Omental fat pad (tissue), 4 donors: ENCODE measurements at places on chromosomes 12 and 14.

GRCh38 chr12:47758834-47759690 is at the start of gene RAPGEF3:
TSS of gene RAPGEF3 (minus strand) at chr12:47758880. CDS start at chr12:47758556, 324 bp downstream.
- DNase-seq: no peak

GRCh38 chr12:88866881-88867280 is 286.6 kb upstream of the KITLG start:
- DNase-seq: no peak

DNA sequence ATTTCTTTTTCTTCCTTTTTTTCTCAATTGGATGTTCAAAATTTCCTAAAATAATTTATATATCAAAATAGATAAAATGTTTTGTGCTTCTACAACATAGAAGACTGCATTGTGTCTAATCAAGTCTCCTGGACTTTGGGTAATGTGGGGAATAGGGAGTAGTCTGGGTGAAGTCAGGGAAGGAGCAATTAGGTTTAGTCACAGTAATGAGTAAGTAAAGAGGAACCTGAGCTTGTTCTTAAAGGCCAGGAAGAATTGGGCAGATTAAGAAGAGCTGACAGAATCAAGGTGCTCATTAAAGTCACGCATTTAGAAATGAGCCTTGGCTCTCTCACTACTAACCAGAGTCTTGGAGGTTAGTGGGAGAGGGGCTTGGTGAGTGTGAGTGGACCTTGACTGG is 233.3 kb upstream of the SSTR1 start:
- DNase-seq: no peak

DNA sequence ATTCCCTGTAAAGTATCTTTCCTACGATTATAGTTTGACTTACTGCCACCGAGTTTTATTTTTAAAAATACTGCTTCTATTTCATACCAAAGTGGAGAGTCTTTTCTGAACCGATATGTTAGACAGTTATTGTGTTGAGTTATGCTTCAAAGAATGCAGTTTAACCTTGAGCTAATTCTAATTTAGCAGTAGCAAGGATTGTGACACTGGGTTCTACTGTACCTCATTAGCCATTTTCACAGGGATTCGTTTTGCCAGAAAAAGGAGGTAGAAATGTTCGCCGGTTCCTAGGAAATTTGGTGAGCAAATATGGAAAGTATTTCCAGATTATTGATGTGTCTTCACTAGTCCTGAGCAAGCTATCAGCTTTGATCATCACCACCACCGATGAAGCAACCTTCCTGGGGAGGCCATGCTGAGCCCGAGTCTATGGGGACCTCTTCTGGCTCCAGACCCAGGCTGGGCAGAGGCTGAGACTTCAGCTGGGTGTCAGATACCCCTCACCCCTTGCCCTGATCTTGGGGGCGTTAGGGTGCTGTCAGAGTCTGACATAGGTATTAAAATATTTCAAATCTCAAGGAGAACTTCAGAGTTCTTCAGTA is 13.6 kb downstream of the GLRX5 start:
- DNase-seq: no peak

- DNase-seq: no peak
Observed at GRCh38 chr14:96686126-96686525, 111.1 kb upstream of the VRK1 start.

GRCh38 chr12:52687497-52688385 is 7.5 kb upstream of the KRT1 start:
- DNase-seq: no peak

GRCh38 chr12:95185854-95186253 is 31.4 kb downstream of the FGD6 start:
- no peak for DNase-seq

DNA sequence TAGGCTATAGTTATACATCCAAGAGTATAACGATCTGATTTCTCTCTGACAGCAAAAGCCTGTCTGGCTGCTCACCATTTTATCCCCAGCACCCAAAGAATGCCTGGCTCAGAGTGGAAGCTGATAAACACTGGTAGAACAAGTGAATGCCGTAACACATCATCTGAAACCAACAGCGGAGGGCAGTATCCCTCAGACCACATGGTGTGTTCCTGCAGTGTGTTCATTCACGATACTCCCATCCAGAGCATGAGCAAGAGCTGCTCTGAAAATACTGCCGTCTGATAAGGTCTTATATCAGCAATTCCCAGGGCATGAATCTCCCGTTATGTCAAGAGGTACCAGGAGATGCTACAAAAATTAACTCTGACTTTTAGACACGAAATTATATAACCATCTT is 95.9 kb downstream of the TTC7B start:
- no peak for DNase-seq

- no peak for DNase-seq
Observed at GRCh38 chr12:96241846-96242256, 47.7 kb downstream of the ELK3 start.

DNA sequence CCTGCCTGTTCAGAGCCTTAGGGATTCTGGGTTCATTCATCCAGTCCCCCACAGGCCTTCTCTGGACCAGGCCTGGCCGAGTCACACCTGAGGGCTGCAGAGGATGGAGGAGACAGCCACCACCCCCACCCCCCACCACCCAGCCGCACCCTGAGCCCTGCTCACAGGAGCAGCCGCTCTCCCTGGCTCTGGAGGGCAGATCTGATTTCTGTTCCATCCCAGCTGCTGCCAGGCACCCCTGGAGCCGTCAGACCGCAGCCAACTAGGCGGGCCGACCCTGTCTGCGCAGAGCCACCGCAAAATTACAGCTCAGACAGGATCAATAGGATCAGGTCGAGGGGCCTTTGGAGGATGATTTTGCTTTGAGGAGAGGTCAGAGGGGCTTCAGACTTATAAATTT is 154.6 kb upstream of the MYL2 start:
- no peak for DNase-seq

DNA sequence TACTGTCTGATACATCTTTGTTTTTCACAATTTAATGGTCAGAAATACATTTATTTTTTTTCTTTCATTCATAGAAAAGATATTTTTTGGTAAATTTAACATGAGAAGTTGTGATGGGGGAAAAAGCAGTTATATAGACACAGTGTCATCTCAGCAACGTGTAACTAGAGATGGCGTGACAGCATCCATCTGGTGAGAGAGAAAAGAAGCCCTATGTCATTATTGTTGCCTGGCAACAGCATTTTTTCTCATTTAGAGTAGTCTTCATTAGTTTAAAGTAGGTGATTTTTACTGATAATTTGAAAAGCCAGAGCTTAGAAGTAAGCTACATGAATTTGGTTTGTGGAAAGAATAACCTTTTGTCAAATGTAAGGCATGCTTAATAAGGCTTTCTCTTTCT is 128.6 kb downstream of the ACSS3 start:
- DNase-seq: no peak

DNA sequence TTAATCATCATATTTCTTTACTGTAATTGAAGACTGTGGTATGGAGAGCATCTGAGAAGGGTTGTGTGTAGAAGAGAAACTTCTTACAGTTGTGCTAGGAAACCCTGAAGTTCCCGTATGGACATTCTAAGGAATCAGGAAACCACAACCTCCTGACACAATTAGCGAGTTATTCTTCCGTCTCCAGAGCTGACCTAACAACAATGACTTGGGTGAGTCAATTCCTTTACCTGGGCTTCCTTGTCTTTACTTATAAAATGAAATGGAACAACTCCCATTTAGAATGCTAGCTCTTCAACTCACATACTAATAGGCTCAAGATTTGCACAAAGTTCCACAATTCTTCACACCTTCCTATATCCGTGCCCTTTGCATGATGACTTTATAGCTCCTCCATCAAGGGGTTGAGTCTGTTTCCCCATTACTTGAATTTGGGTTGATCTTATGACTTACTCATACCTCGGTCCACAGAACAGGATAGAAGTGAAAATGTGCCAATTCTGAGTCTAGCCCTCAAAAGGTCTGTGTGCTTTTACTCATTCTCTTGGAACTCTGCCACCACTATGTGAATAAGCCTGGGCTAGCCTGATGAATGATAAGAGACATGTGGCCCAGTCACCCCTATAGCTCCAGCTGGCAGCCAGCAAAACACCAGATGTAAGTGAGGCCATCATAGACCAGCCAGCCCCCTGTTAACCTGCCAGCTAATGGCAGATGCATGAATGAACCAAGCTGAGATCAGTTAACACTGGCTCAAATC is 459.4 kb downstream of the ETNK1 start:
- no peak for DNase-seq

DNA sequence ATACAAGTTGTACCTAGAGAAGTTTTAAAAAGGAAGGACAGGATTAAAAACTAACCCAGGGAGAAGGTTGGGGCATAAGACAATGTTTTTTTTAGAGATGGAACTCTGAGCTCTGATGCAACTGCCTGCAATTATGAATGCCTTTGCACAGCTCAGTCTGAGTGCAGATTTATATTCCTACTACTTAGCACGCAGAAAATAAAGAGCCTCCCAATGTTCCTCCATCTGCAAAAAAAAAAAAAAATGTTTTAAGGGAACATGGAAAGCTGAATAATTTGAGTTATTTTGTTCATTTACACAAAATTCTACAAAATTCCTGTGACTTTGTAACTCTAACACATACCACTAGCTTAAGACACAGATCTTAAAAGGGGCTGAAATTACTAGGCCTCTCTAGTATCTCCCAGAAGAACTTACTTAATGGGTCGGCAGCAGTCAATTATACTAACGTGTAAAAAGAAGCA is 15.7 kb downstream of the CLIP1 start:
- no peak for DNase-seq

DNA sequence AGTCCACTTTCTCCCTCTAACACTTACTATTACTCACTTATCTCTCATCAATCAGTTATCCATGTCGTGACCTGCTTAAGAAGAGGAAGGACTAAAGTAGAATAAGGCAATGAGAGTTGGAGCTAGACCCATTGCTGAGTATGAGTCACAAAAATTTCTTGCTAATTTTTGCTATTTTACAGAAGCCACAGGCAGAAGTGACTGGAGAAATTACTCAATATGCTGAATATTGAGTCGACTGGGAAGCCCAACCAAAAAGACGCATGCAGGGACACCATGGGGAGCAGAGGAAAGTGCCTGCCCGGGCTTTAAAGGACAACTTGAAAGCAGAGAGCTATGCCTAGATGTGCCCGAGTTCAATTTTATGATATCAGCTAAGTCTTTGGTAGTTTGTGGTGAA is 115.4 kb upstream of the FOXG1 start:
- no peak for DNase-seq

- DNase-seq: no peak
Observed at GRCh38 chr12:66030217-66030781, 100.3 kb downstream of the LLPH start.

DNA sequence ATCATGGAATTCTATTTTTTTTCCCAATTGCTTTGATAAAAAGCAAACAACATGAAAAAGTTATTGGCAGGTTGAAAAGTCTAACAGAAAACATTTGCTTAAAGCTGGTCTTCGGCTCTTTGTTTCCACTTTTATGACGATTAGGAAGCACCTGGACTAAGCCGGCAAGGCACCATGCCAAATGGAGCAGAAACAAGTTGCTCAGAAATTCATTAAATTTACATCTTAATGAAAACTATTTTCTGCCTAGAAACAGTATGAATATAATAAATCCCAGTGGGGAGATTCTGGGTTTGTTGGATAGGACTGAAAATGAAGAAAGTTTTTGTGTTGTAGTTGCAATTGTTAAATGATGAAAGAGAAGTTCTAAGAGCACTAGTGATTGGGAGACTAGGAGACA is 51.4 kb upstream of the OR9K2 start:
- DNase-seq: no peak

- no peak for DNase-seq
Observed at GRCh38 chr14:52307905-52308304, 6.2 kb upstream of the PTGER2 start.

- no peak for DNase-seq
Observed at GRCh38 chr14:100557658-100558057, 29.6 kb downstream of the BEGAIN start.

- no peak for DNase-seq
Observed at GRCh38 chr14:64855721-64856528, 23.8 kb downstream of the SPTB start.

- no peak for DNase-seq
Observed at GRCh38 chr14:38469156-38469555, 213.3 kb upstream of the CLEC14A start.

DNA sequence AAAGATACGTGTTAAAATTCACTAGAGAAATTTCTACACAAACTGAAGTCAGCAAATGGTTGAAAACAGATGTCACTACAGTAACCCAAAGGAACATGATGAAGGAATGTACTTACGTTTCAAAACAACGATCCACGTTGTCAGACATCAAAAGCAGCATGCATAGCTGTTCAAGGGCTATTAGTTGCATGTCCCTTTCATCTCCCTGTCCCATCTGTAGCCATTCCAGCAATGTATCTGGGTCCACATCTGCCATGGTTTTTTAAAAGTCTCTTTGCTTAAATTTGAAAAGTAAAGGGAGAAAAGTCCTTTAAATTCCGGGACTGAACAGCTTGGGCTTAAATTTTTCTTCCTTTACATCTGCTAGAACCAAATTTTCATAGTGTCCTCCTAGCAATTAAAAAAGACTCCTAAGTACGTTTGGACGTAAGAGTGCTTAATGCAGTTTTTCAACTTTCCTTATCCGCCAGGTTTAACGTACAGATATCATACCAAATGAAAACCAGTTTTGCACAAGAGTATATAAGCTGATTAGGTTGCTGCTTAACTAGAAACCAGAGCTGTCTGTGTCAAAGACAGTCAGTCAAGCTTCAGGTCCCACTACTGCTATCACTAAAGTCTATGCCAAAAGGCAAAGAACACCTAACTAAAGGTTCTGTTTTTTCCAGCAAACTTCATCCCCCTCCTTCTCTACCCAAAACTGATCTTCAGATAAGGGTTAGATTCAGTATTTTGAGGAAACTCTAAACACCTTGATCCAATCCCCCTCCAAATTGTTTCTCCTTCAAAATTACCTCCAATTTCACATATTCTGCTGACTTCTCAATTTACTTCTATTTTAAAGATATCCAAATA is 1.7 kb downstream of the HECTD1 start:
- DNase-seq: no peak

DNA sequence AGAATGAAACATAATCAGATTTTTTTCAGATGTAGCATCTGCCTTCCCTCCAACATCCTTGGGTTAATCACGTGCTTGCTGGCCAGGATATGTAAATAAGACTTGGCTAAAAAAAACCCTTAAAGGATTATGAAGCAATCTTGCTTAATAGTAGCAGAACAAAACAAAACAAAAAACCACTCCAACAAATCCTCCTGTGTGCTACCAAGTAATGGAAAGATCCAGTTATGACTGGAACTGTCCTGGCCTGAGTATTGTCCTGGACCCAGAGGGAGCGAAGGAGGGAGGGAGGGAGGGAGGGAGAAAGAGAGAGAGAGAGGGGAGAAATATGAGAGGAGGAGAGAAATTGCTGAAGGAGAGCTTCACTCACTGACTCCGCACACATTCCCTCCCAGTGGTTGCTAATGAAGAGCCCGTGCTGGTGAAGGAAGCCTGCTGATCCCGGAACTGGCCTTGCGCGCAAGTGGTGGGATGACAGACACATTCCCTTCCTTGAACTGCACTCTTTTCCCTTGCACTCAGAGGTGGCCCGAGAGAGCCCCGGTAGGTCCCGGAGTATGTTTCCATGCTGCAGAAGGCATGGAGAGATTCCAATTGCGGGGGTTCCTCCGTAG is 57.2 kb downstream of the HMGA2 start:
- no peak for DNase-seq

DNA sequence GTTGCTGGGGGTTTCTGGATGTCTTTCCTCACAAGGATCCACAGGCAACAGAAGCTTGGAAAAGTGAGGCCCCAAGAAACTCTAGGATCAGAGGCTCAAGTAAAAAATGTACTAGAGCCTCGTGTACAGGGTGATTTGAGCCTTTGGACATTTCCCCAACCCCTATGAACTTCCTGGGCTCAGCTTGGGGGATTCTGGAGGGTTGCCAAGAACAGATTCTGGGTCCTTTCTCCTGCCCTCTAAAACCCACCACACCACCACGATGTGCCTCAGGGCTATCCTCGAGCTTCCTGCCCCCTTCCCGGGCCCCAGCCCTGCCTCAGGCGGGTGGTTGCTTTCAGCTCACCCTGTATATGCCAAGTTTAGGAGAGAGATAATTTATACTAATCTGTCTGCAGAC is 583 bp downstream of the FAM186B start:
- DNase-seq: no peak
